COLO829 (cell line): ENCODE measurements at places on chromosomes 4 and X.

DNA sequence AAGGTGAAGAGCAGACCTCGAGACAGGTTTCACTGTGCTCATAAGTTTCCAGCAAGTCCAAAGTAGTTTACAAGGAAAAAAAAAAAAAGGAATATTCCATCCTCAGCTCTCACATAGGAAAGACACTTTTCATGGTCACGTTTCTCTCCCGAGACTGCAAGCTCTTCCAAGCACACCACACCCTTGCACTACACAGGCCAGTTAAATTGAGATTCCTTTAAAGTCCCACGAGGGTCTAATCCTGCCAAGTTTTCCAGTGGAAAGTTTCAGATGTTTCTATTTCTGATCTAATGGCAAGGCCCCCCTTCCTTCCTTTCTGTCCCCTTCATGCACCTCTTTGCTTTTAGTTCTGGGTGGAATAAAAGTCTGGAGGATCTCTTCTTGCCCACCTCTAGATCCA is 67.9 kb upstream of the PCDH19 start:
- DNase-seq, result no peak

DNA sequence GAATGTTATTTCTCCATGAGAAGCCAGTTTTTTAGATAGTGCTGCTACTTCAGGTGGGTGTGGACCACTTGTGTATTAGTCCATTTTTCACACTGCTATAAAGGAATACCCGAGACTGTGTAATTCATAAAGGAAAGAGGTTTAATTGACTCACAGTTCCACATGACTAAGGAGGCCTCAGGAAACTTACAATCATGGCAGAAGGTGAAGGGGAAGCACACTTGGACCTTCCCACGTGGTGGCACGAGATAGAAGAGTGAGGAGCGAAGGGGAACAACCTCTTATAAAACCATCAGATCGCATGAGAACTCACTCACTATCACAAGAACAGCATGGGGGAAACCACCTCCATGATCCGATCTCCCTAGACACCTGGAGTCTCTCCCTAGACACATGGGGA is 3.4 kb upstream of the PPID start:
- DNase-seq, result no peak

GRCh38 chrX:20459410-20460350 is 193.0 kb upstream of the RPS6KA3 start:
- no peak for DNase-seq

DNA sequence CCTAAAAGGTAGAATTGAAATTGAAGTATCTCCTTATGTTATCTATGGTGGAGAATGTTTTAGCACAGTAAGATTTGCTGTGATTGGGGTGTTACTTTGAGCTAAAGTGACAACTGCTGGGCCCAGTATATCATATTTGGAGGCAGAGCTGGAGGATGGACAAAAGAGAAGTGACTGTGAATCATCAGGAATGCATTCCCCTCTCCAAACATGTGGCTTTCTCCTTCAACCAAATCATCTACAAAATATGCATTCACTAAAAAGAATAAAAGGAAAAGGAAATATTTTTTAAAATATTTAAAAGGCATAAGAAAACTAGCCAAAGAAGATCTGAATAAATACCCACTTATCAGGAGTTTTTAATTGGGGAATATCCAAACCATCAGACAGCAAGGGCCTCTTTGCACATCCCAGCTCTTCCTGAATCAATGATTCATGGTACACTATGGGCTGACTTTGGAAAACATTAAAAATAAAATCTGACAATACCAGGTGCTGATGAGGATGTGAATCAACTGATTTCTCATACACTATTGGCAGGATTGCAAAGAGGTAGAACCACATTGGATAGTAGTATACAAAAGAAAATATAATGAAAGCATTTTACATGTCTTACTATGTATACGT is 671.7 kb upstream of the NR3C2 start:
- DNase-seq, result peak; percentile 39

DNA sequence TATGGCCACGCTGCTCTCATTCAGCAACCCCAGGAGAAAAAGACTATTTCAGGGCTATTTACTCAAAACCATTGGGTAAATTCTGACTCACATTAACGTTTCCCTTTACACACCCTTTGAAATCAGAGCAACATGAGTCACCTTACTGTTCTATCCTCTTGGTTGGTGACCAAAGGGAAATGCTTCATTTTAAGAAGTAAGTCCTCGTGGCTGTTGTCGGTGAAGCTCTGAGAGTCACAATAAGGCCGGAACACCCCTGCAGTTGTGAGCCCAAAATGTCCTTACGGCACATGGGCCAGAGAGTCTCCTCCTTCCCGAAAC is 56.3 kb upstream of the SPRY1 start:
- DNase-seq, result peak; percentile 52

- peak; percentile 45 for DNase-seq
Measured at GRCh38 chr4:184416913-184417734, 57.2 kb downstream of the IRF2 start.

DNA sequence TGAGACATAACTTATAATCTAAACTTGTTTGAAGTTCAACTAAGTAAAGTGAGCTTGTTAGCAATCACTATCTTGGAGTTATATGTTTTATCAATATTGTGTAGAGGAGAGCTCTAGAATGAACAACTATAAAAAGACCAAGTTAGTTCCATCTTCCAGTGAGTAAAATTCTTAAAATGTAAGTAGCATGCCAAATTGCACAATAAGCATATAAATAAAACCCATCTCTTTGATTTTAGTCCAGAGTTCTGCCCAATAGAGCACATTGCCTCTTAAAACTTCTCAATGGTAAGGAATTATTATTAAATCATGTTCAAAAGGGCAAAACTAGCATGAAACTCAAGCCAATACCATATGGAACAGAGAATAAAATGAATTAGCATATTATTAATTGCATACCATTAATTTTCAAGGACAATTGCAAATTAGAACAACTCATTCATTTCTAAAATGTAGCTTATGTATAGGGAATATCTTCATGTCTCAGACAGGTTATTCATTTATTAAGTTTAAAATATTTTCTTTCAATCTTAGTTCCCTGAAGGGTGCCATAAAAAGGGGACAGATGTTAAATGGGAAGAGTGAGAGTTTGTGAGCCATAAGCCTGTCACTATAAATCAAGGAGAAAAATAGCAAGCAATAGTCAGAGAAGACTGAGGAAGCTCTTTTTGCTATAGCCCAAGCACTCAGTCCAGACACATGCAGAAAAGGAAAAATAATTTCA is 507.6 kb downstream of the CENPC start:
- no peak for DNase-seq

DNA sequence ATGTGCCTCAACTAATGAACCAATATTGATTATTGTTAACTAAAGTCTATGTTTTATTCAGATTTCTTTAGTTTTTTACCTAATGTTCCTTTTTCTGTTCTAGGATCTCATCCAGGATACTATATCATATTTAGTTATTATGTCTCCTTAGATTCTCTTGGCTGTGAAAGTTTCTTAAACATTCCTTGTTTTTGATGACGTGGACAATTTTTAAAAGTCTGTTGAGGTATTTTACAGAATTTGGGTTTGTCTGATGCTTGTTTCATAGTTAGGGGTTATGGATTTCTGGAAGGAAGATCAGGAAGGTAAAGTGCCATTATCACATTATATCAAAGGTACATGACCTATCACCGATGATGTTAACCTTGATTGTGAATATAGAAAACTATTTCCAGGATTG is 18.2 kb upstream of the MCTS1 start:
- DNase-seq, result no peak

GRCh38 chrX:146278381-146278780 is 460.8 kb downstream of the SLITRK2 start:
- no peak for DNase-seq

DNA sequence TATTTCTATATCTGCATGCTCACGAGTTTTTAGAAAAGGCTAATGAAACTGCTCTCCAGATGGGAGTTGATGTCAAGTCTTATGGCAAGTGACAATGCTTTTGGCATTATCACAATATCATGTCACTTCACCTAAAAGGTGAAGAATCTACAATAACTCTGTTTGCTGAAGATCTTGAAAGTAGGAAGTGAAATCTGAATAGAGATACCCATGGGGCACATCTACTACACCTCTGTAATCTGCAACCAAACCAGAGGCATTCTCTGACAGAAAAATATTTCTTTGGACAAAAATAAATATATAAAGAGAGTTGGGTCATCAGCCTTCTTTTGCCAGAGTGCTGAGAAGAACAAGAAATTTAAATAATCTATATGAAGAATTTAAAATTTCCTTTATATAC is 3.9 kb upstream of the VAMP7 start:
- no peak for DNase-seq

DNA sequence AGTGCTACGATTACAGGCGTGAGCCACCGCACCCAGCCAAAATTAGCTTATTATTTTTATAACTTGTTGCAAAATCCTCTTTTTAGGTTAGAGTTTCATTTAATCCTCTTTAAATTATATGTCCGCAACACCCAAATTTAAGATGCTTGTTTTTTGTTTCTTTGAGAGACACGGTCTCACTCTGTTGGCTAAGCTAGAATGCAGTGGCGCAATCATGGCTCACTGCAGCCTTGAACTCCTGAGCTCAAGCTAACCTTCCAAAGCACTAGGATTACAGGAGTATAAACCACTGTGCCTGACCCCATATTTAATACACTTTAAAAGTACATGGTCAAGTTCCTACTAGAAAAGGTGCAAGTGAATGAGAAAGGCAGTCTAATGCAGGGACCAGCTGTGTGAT is 2.2 kb downstream of the RBBP7 start:
- no peak for DNase-seq

DNA sequence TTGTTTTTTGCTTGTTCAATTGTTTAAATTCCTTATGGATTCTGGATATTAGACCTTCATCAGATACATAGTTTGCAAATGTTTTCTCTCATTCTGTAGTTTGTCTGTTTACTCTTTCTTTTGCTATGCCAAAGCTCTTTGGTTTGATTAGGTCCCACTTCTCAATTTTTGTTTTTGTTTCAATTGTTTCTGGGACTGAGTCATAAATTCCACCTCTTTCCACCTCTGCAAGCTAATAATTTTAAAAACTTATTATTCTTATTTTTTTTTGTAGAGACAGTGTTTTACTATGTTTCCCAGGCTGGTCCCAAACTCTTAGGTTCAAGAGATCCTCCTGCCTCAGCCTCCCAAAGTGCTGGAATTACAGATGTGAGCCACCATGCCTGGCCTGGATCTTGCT is 226.8 kb upstream of the GPRIN3 start:
- no peak for DNase-seq

- no peak for DNase-seq
Measured at GRCh38 chrX:130691576-130691975, 211.4 kb downstream of the ENOX2 start.

GRCh38 chr4:80386281-80386886 is 50.9 kb downstream of the CFAP299 start:
- DNase-seq, result no peak

- no peak for DNase-seq
Measured at GRCh38 chr4:1597021-1597931, 86.8 kb downstream of the FAM53A start.

DNA sequence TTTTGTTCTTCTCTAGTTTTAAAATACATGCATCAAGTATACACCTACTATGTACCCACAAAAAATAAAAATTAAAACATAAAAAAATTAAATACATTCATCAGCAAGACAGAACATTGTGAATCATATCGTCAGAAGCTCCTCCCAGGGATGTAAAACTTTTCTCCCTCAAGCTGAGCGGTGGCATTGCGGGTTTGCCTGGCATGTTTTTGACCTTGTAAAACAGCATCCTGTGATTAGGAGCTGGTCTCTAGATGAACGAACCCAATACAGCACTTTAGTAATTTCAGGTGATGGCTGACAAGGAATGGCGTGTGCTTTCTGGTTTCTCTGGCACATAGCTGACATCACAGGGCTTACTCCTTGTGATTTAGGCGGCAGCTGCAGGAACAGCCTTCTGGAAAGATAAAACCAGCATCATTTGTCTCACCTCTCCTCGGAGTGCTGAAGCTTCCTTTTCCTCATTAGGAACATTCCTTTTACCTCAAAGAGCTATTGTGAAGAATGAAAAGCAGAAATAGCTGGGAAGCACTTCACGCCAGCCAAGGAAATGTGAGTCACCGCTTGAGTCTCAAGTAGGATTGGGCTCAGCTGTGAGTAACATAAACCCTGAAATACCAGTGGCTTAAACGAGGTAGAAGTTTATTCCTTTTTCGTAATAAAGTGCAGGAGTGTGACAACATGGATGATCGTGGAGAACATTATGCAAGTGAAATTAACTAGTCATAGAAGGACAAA is 44.3 kb downstream of the NYX start:
- peak; percentile 58 for DNase-seq

DNA sequence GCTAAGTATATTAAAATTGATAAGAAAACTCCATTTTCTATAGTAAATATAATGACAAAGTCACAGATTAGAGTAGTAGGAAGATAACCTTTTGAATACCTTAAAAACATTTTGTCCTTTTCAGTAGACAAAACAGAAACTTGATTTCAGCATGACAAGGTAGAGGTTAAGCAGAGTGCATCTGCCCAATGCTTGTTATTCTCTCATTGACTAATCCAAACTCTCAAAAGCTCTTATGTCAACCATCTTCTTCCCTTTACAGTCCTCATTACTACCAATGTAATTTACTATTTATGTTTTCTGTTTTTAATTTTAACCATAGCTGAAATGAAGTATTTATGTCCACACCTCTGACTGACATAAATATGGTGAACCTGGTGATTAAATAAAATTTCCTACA is 11.1 kb downstream of the NIPAL1 start:
- DNase-seq, result no peak

DNA sequence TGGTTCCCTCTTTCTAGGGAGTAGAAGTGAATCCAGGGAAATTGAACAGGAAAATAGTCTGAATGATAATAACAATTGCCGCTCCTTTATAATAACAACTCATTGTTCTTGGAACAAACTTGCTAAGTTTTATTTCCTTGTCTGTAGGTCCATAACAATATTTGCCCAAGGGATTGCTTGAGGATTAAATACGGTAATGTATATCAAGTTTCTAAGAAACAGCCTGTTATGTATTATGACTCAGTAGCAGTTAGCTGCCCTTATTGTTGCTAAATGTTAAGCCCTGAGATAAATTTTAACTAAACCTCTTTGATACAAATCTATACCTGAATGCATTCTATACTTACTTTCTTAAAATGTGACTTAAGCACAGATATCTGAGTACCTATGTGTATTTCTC is 215.9 kb upstream of the AADAT start:
- DNase-seq, result no peak

GRCh38 chr4:10212400-10212799 is 95.8 kb upstream of the WDR1 start:
- no peak for DNase-seq
